ENCODE measurements at places on chromosomes 5 and 9.
A peak's percentile ranks its signal among the peaks of the same experiment; 100 is the strongest.

GRCh38 chr5:132445640-132445923, 45.0 kb downstream of the IRF1 start:
- no peak for DNase-seq

DNA sequence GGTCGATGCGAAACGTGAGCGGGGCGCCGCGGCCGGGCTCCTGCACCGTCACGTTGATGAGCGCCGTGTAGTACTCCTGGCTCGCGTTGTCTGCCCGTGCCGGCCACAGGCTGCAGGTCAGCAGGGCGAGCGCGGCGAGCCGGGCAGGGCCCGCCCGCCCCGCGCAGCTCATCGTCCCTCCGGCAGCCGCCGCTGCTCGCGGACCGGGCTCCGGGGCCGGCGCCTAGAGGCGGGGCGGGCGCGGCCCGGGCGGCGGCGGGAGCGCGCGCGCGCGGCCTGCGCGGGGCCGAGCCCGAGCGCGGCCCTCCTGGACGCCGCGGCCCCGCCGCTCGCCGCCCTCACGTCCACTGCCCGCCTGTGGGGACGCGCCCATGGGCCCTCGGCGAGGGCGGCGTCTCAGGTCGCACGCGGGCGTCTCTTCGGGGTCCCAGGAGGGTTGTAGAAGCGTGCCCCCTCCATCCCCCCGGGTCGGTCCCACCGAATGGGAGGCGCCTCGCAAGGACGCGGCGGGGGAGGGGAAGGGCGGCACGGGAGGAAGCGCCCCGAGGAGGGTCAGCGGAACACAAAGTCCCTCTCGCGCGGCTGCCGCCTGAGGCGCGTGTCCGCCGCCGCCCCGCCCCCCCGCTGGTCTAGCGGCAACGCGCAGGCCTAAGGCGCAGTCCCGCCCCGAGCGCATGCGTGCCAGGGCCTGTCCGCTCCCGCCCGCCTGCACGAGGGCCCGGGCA, at the start of gene RNF130:
Gene RNF130, minus strand, starts transcription at position 229 of the 725 bp plus-strand sequence. Its CDS starts 57 bp downstream, at position 172.
- peak; percentile 89 for DNase-seq

DNA sequence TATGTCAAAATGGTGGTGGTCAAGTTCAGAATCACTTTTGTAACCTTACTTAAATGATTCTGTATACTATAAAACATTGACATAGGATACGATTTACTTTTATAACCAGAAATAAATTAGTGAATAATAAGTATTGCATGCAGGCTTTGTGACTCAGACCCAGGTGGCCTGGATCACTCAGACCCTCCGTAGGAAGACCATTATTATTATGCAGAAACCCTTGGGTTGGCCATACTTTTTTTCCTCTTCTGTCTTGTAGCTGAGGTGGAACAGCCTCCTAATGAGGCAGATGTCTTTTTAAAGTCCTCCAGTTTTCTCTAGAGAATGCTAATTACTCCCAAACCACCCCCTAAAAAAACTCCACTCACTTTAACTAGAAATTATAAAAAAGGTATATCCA, 121.9 kb downstream of the LPAR1 start:
- DNase-seq: no peak

DNA sequence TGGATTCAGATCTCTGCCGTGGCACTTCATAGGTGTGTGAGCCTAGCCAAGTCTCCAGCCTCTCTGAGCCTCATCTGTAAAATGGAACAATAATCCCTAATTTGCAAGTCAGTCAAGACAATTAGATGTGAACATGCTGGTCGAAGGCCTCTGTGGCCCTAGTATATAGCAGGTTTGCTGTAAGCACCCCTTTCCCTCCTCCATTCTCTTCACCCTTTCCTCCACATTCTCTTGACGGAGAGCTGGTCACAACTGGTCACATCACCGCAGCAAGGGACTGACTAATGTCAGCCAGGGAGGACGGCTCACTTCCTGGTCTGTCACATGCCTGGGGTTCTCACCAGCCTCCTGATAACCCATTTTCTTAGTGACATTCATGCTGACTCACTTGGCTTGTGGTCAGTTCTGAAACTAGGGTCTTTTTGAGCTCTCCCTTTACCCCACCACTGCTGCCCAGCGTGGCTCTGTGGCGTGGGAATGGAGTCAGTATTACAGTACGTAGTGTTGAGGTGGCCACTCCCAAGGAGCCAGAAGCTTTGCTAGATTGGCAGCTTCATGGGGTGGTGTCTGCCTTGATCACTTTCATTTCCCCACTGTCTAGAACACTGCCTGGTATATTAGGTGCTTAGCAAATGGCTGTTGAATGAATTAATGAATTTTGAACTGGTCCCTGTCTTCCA, 47.8 kb downstream of the ERGIC1 start:
- DNase-seq: no peak

GRCh38 chr5:13653709-13654108, 290.8 kb downstream of the DNAH5 start:
- no peak for DNase-seq

DNA sequence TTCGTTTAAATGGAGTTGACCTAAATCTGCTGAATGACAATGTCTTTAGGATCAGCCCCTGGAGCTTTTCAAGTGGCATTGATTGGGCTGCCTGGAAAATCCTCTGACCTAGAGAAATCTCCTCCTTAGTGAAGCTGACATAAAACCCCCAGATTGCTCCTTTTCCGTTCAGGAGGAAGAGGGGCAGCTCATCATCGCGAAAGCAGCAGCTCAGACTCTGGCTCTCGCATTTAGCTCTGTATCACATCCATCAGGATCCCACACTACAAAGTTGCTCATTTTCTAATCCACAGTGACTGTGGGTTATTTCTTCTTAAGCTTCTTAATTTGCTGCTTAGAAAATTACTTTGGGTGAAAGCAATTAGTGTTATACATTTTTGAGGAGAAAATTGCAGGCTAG, 373.7 kb downstream of the ENC1 start:
- no peak for DNase-seq

- no peak for DNase-seq
Observed at GRCh38 chr5:181181650-181182565, 23.1 kb downstream of the TRIM7 start.

DNA sequence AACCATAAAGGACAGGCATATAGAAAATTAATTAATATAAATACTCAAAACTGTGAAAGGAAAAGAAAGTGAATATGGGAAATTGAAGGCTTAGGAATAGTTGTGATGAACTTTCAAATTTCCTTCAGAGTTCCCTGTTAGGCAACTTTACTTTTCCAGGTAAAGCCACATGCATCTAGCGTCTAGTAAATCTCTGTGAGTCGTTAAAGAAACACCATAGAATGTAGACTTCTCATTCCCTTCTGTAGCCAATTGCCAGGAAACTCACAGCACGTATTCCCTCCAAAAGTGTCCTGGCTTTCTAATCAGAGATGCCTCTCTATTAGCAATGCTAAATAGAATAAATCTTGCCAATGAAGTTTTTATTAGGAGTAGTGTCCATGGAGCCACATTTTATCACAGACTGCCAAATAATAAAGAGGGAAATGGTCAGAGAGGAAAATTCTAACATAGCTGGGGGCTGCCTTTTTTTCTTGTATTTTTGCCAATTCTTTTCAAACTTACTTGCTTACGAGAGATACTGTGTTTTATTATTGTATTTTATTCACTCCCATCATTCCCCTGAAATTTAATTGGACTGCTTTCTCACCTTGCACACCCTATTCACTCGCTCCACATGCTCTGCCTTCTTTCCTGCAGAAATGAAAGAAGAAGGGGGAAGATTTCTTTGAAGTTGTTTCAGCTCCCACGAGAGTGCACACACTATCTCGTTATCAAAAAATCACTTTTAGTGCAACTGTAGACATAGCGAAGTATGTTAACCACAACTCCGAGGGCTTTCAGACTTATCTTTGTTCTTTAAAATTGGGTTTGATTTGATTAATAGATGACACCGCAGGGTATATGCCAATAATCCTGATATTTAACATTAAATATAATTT, 439.0 kb downstream of the CSNK1G3 start:
- DNase-seq: no peak

DNA sequence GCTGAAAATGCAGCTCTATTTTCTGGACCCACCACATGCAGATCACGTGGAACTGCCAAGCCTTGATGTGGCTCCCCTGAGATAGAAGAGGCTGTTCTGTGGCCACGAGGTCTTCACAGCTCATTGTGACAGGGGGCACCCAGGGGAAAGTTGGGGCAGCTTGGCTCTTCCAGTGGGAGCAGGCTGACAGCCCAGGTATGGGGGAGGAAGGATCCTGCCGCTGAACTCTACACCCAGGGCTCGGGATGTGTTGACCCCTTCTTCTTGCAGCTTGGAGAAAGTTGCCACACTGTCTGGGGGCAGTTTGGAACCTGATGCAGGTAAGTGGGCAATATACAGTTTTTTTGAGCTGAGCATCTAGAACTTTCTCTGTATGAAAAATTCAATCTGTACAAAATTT, 133.6 kb upstream of the PITX1 start:
- DNase-seq: no peak

- DNase-seq: no peak
Observed at GRCh38 chr5:132655821-132656773, 1.9 kb upstream of the IL13 start.

- peak; percentile 26 for DNase-seq
Observed at GRCh38 chr5:141521244-141521781, 32.4 kb downstream of the PCDHGC5 start.

DNA sequence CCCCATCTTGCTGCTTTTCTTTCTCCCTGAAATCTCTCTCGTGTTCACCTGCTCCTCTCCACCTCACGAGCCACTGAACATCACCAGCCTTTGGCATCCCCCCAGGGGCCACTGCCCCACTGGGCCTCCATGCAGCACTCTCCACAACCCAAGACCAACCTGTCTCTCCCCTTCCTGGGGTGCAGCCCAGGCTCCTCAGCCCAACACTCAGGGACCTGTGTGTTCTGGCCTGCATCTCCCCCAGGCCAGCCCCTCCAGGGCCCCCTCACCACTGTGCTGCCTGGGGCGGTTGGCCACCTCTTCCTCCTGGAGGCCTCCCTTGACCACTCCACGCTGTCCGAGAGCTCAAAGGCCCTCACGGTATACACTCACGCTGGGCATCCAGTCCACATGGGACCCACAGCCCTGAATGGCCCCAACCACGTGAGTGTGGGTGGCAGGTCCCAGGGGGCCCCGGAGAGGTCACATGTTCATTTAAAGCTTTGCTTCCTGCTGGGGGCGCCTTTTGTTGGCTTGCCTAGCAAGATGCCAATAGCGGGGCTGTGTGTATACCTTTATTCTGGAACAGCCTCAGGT, 453 bp upstream of the DOK3 start:
- DNase-seq: no peak

GRCh38 chr9:128193469-128194096, 2.2 kb upstream of the CIZ1 start:
- no peak for DNase-seq

- DNase-seq: no peak
Observed at GRCh38 chr5:179769796-179770195, 24.0 kb upstream of the LTC4S start.

- peak; percentile 36 for DNase-seq
Observed at GRCh38 chr5:172446336-172447051, 7.8 kb downstream of the SH3PXD2B start.

- no peak for DNase-seq
Observed at GRCh38 chr9:116954731-116955130, 267.6 kb downstream of the TRIM32 start.

- DNase-seq: no peak
Observed at GRCh38 chr9:71692337-71692736, 76.0 kb downstream of the CEMIP2 start.

DNA sequence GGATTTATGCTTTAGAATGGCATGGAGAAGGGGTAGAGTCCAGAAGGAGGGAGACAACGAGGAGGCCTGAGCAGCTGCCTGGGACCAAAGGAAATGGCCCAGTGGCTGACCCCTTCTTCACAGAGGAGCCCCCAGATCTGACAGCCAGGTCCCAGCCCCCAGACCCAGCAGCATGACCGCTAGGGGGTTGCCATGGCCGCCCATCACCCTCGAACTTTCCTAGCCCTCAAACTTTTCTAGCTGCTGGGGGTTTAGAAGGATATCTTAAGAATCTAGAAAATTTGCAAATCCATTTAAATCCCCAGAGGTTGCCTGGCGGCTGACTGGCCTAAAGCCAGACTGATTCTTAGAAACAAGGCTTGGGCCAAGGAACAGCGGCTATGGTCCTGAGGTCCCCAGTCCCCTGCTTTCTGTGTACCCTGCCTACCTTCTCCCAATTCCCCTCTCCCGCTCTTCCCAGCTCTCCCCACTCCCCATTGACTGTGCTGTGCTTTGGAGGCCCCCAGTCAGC, 972 bp downstream of the PDGFRB start:
- DNase-seq: no peak

GRCh38 chr5:100758780-100759179, 144.3 kb downstream of the ST8SIA4 start:
- DNase-seq: no peak

DNA sequence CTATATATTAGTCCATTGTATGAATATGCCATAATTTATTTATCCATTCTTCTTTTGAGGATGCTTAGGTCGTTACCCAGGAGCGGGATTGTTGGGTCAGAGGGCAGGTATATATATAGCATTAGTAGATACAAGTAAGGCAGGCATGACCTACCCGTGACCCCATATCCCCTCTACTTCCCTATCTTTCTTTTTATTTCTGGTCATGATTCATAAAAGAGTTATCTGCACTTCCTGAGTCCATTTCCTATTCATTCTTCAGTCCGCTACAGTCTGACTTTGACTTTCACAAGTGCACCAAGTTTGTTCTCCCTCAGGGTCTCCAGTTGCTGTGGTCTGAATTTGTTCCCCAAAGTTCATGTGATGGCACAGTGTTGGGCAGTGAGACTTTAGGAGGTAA, 6.9 kb downstream of the RHOBTB3 start:
- DNase-seq: no peak

- DNase-seq: no peak
Observed at GRCh38 chr5:79820648-79821047, 131.0 kb downstream of the CMYA5 start.

- no peak for DNase-seq
Observed at GRCh38 chr9:10443181-10443867, 169.5 kb downstream of the PTPRD start.

GRCh38 chr5:9786380-9787360, 156.5 kb upstream of the TAS2R1 start:
- DNase-seq: no peak

- no peak for DNase-seq
Observed at GRCh38 chr9:14532456-14533115, 160.6 kb downstream of the ZDHHC21 start.

DNA sequence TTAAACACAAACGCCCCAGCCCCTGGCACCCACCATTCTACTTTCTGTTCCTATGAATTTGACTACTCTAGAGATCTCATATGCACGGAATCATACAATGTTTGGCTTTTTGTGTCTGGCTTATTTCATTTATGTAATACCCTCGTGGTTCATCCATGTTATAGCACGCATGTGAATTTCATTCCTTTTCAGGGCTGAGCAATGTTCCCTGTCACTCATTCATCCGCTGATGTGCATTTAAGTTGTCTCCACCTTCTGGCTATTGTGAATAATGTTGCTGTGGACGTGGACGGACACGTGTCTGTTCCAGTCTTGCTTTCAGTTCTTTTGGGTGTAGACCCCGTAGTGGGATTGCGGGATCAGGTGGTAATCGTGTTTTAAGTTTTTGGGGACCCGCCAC, 79.9 kb upstream of the BARHL1 start:
- DNase-seq: no peak

DNA sequence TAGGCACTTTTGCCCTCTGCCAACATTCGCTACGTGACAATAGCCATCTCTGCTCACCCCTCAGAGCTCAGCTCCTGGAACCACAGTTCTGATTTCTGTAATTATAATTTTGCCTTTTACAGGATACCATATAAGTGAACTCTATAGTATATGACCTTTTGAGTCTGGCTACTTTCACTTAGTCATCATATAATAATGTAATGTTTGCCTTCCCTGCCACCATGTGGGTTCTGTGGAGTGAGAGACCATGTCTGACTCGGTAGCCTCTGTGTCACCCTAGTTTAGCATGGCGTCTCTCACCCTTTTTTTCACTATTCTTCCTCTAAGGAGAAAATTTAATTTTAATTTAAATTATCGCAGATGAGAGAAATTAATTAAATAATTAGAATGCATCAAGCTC, 28.9 kb upstream of the ZBTB43 start:
- no peak for DNase-seq

All from substantia nigra (tissue), 51 donors.